Heart right ventricle (tissue), 16 donors: ENCODE measurements at places on chromosomes 11 and 22. TPM values are rescaled to one million over a fixed set of nuclear protein-coding genes. Genes with fewer than 3 reads are reported as not detected.

SPON1 gene
- 3.7 TPM for total RNA-seq

THOC5 gene
- total RNA-seq: 32.0 TPM

FAM89B gene
- 54.9 TPM for total RNA-seq

KRTAP5-8 gene
- total RNA-seq: not detected

DNAJB7 gene
- not detected for total RNA-seq

TYR gene
- total RNA-seq: not detected

CRYBA4 gene
- not detected for total RNA-seq

AASDHPPT gene
- total RNA-seq: 31.2 TPM

C11orf86 gene
- not detected for total RNA-seq

MS4A6A gene
- 9.9 TPM for total RNA-seq

DNA sequence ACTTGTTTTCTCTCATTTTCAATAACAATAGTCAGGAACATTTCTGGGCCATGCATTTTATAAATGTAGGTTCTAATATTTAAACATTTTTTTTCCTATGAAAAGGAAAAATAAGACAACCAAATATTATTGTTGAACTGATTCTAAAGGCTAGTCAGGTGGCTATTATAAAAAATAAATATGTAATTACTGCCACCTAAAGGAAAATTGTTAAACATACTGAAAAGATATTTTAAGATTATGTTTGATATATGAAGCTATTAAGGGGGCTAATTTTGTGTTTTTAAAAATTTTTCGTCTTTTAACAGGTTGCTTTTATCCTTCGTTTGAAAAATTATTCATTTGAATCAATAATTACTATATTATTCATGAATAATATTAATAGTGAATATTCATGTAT, 62.2 kb upstream of the FDX1 start:
- no peak overlapping the region for H3K4me3 ChIP-seq
- H3K27ac ChIP-seq: no peak overlapping the region
- no peaks in the 10 kb centered on the region for H3K27me3 ChIP-seq
- H3K36me3 ChIP-seq: no peaks in the 10 kb centered on the region
- DNase-seq: no peak
- H3K4me1 ChIP-seq: peaks cover 27% of the 10 kb centered on the region

DNA sequence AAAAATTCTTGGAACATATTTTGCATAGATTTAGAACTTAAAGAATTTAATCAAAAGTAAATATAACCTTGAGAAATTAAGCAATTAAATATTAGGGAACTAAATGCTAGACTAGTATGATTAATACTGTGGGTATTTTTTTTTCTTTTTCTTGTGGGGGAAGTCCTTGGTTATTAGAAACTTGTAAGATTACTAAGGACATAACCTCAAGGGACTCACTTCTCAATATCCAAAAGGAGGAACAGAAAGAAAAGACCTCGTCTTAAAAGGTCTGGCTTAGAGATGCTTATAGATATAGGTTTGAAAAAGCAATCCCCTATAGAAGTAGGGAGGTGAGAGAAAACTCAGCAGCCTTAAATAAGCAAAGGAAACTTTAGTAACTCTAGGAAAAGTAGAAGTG, 368.5 kb downstream of the INSC start:
- no peak for DNase-seq
- no peaks in the 10 kb centered on the region for H3K36me3 ChIP-seq
- no peak overlapping the region for H3K4me3 ChIP-seq
- no peak overlapping the region for H3K27ac ChIP-seq

GRCh38 chr11:123203934-123204333, 8.9 kb upstream of the CLMP start:
- no peak overlapping the region for H3K27ac ChIP-seq
- no peak overlapping the region for H3K4me3 ChIP-seq
- H3K36me3 ChIP-seq: no peaks in the 10 kb centered on the region
- DNase-seq: no peak

- no peak overlapping the region for H3K27ac ChIP-seq
- H3K4me1 ChIP-seq: no peaks in the 10 kb centered on the region
- no peaks in the 10 kb centered on the region for H3K36me3 ChIP-seq
These were observed 38.0 kb downstream of the C11orf71 start for GRCh38 chr11:114362326-114362725.

GRCh38 chr11:120785576-120785975, 238.3 kb upstream of the TBCEL start:
- no peak for DNase-seq
- H3K4me3 ChIP-seq: no peak overlapping the region
- H3K27me3 ChIP-seq: peaks cover 50% of the 10 kb centered on the region
- H3K27ac ChIP-seq: no peak overlapping the region
- no peaks in the 10 kb centered on the region for H3K36me3 ChIP-seq

GRCh38 chr11:134691985-134692384, 279.9 kb upstream of the B3GAT1 start:
- no peak overlapping the region for H3K27ac ChIP-seq
- DNase-seq: no peak
- no peaks in the 10 kb centered on the region for H3K36me3 ChIP-seq
- peaks cover 34% of the 10 kb centered on the region for H3K27me3 ChIP-seq
- no peak overlapping the region for H3K4me3 ChIP-seq

DNA sequence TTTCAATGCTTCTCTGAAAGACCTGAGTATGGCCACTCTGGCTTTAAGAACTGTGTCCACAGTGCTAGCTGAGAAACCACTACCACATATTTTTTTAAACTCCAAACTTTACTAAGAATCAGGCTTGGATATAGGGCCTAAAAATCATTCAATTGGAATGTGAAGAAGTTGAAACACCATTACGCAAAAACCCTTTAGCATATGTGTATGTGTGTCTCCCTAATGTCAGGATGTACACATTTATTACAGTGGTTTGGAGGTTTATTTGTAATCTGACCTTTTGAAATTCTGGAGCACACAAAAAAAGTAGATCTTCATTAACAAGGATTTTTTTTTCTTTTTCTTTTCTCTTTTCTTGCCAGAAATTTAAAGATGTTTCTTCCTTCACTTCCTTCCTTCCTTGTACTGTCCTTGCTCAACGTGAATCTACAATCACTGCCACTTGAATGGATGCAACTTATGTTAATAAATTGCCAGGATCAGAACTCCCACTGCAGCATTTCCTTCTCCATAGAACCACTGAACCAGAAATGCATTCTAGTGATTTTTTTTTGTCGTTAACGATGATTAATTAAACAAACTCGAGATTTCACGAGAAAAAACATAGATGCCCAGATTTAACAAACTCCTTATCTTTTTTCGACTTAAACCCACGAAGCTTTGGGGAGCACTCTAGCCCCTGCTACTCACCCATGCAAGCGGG, 3.1 kb upstream of the ADM start:
- no peaks in the 10 kb centered on the region for H3K36me3 ChIP-seq
- no peak for DNase-seq
- peaks cover 32% of the 10 kb centered on the region for H3K4me1 ChIP-seq

GRCh38 chr11:36150986-36151385, 138.2 kb downstream of the COMMD9 start:
- H3K27ac ChIP-seq: no peak overlapping the region
- H3K27me3 ChIP-seq: no peaks in the 10 kb centered on the region
- no peak overlapping the region for H3K4me3 ChIP-seq
- no peak for DNase-seq
- H3K36me3 ChIP-seq: no peaks in the 10 kb centered on the region

- no peak overlapping the region for H3K4me3 ChIP-seq
- no peaks in the 10 kb centered on the region for H3K36me3 ChIP-seq
- peaks cover 10% of the 10 kb centered on the region for H3K4me1 ChIP-seq
- H3K27me3 ChIP-seq: no peaks in the 10 kb centered on the region
These were observed 14.1 kb downstream of the HRAS start for GRCh38 chr11:521177-521688.

- DNase-seq: no peak
- H3K4me1 ChIP-seq: no peaks in the 10 kb centered on the region
- no peak overlapping the region for H3K4me3 ChIP-seq
- H3K27me3 ChIP-seq: no peaks in the 10 kb centered on the region
These were observed 13.1 kb upstream of the MS4A6A start for GRCh38 chr11:60195923-60196368.

DNA sequence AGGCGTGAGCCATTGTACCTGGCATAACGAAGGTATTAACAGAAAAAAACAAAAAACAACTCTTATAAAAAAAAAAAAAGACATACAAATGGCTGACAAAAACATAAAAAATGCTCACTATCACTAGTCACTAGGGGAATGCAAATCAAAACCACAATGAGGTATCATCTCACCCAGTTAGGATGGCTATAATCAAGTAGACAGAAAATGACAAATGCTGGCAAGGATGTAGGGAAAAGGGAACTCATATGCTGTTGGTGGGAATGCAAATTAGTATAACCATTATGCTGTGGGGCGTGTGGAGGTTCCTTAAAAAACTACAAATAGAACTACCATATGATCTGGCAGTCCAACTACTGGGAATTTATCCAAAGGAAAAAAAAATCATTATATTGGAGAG, 17.0 kb downstream of the THY1 start:
- H3K27ac ChIP-seq: no peak overlapping the region
- H3K36me3 ChIP-seq: no peaks in the 10 kb centered on the region
- H3K27me3 ChIP-seq: no peaks in the 10 kb centered on the region
- H3K4me3 ChIP-seq: no peak overlapping the region

DNA sequence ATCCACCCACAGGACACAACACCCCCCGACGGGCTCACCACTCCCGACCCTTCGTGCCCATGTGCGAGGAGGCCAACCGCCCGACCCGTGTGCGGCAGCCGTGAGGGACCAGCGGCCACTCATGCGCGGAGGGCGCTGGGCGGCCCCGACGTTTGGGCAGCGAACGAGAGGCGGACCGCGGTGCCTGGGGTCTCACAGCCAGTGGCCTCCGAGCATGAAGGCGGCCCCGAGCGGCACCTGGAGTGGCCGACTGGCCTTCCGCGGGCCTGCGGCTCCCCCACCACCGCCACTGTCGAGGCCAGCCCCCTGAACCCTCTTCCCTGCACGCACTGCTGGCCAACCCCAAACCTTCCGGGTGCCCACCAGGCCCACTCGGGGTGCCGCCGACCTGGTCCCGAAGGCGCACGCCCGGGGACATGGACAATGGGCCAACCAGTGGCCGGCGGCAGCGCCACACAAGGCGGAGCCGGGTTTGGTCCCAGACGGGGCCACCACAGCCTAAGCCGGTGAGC, 4274.9 kb upstream of the OR11H1 start:
- H3K27ac ChIP-seq: no peak overlapping the region
- peak; percentile 2 for DNase-seq
- H3K4me3 ChIP-seq: no peak overlapping the region
- no peaks in the 10 kb centered on the region for H3K27me3 ChIP-seq

DNA sequence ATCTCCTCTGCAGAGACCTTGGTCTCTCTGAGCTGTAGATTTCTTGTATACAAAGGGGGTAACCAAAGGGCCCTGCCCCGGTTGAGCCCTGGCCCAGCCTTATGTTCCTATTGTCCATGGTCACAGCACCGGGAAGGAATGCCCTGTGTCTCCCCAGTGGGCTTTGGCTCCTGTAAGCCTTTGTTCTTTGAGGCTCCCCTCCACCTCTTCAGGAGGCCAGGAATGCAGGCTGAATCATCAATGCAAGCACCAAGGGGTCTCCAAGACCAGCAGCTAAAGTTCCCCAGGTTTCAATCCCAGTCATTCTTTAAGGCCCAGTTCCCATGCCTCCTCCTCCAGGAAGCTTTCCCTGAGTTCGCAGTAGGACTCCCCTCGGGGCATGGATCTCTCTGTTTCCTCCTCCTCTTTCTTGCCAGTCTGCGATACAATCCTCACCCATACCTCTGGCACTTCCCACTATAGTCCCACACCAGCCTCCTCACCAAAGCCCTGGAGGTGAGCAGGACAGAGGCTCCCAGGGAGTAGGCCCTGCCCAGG, 29.2 kb upstream of the KLHL35 start:
- no peaks in the 10 kb centered on the region for H3K36me3 ChIP-seq
- H3K27ac ChIP-seq: no peak overlapping the region
- DNase-seq: no peak
- H3K4me1 ChIP-seq: no peaks in the 10 kb centered on the region

GRCh38 chr11:61087426-61088119, 14.7 kb upstream of the CD5 start:
- peaks cover 7% of the 10 kb centered on the region for H3K27me3 ChIP-seq
- no peak overlapping the region for H3K4me3 ChIP-seq
- no peak for DNase-seq
- no peaks in the 10 kb centered on the region for H3K36me3 ChIP-seq
- H3K4me1 ChIP-seq: no peaks in the 10 kb centered on the region

DNA sequence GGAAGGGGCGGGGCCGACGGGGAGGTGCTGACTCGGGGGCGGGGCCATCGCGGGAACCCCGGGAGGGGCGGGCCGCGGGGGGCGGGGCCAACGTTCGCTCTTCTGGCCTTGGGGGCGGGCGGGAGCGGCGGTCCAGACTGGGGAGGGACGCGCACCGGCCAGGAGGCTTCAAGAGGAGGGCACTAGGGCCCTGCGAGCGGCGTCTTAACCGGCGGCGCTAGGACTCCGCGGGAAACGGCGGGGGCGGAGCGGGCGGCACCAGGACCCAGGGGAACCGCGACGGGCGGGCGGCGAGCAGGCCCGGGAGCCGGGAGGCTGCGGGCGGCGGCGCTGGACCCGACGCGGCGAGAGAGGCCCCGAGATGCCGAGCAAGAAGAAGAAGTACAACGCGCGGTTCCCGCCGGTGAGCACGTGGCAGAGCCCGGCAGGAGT, at the start of gene DRAP1:
TSS of gene DRAP1 (plus strand) at position 286 of the 432 bp plus-strand sequence. CDS start at position 362, 76 bp downstream.
- H3K36me3 ChIP-seq: no peaks in the 10 kb centered on the region
- H3K27me3 ChIP-seq: no peaks in the 10 kb centered on the region
- peak; percentile 98 for DNase-seq

- peaks cover 22% of the 10 kb centered on the region for H3K27me3 ChIP-seq
- no peak overlapping the region for H3K4me3 ChIP-seq
- DNase-seq: no peak
- peak overlapping the region; percentile 78 for H3K27ac ChIP-seq
- peaks cover 2% of the 10 kb centered on the region for H3K4me1 ChIP-seq
These were observed 36.9 kb downstream of the LIF start for GRCh38 chr22:30209642-30210041.

DNA sequence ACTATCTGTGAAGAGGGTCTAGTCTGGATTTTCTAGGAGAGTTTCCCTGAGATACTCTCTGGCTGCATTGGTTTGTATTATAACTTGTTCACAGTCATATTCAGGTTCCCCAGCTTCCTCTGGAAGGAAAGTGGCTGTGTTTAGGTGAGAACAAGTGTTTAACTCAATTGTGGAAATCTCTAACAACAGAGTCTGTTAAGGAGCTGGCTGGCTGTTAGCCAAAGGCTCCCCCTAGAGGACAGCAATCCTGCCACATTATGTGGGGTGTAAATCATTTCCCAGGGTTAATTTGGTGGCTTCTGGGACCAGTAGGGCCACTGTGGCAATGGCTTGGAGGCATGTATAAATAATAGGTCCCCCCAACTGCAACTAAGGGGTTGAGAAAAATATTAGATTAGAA, 18.4 kb downstream of the MS4A6E start:
- no peaks in the 10 kb centered on the region for H3K27me3 ChIP-seq
- no peak overlapping the region for H3K4me3 ChIP-seq
- H3K27ac ChIP-seq: no peak overlapping the region
- no peaks in the 10 kb centered on the region for H3K36me3 ChIP-seq
- H3K4me1 ChIP-seq: no peaks in the 10 kb centered on the region

GRCh38 chr22:43890901-43891331, 897 bp downstream of the PNPLA5 start:
- no peaks in the 10 kb centered on the region for H3K36me3 ChIP-seq
- no peak for DNase-seq
- H3K27ac ChIP-seq: no peak overlapping the region
- no peak overlapping the region for H3K4me3 ChIP-seq
